GM20000 (cell line): ENCODE measurements at places on chromosomes 2 and 18.

DNA sequence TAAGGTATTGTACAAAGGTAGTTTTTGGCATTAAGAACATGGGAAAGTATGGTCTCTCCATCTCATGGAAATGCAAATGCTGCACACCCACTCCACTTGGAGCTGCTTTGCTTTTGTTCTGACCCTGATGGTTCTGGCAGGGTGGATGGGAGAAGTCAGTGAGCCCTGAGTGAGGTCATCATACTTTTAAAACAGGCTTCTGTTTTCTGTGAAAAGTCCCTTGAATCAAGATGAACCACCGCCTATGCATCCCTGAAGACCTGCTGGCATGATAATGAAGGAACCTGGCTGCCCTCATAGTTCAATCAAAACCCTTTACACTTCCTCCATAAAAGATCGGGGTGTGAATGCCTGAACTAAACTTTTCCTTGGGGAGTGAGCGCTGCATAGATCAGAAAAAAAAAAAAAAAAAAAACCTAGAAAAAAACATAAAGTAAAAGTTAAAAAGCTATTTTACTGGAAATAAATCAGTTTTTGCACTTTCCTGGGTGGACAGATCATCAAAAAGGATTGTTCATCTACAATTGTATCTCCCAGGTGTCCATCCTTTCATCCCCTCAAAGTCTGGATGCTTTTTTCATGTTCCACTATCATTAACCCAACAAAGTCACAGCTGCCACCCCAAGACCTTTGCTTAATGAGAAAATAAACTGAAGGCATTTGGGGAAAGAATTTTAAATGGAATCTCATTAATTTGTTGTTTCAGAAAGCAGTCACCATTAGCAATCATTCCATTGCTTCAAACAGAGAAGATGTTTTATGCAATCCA, 728.1 kb upstream of the DDX18 start:
- no peak for DNase-seq

DNA sequence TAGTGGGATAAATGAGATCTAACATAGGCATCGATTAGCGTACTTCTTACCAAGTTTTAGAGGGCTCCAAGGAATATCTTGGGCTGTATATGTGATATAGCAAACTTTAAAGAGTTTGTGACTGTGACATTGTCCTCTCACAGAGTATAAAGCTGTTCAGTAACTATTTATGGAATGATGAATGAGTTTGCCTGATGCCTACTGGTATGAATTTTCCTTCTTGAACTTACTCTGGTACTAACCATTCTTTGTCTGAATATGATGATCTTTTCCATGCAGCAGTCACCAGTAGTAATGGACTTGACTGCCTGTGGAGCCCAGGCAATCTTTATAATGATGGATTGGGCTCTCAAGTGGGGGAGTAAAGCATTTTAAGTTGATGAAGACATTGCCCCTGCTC, 120.5 kb downstream of the PARD3B start:
- no peak for DNase-seq

GRCh38 chr2:10001586-10001985, 41.8 kb upstream of the KLF11 start:
- DNase-seq = no peak

- peak; percentile 16 for DNase-seq
Measured at GRCh38 chr2:200305797-200306195, 697 bp upstream of the SPATS2L start.

DNA sequence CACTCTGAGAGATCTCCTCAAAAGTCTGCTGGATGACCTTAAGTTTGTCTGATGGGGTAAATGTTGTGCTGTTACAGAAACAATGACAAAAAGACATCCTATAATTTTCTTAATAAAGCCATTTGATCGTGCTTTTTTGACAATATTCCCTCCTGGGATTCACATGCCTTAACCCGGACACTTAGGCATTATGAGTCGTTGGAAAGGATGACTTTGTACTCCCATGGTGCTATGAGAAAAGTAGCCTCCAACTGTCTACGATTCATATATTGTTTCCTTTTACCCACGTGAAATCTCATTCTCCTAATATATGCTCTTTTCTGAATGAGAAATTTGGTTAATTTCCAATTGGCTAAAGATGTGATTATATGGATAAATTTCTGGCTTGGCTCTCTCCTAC, 6.1 kb upstream of the MPP4 start:
- no peak for DNase-seq

GRCh38 chr2:187136646-187137045, 287.7 kb upstream of the ZSWIM2 start:
- DNase-seq = no peak

- DNase-seq = no peak
Measured at GRCh38 chr2:172181840-172182239, 79.1 kb upstream of the DLX2 start.

GRCh38 chr2:1781291-1782080, 37.2 kb upstream of the PXDN start:
- no peak for DNase-seq

GRCh38 chr2:19461504-19462255, 103.3 kb upstream of the OSR1 start:
- no peak for DNase-seq

DNA sequence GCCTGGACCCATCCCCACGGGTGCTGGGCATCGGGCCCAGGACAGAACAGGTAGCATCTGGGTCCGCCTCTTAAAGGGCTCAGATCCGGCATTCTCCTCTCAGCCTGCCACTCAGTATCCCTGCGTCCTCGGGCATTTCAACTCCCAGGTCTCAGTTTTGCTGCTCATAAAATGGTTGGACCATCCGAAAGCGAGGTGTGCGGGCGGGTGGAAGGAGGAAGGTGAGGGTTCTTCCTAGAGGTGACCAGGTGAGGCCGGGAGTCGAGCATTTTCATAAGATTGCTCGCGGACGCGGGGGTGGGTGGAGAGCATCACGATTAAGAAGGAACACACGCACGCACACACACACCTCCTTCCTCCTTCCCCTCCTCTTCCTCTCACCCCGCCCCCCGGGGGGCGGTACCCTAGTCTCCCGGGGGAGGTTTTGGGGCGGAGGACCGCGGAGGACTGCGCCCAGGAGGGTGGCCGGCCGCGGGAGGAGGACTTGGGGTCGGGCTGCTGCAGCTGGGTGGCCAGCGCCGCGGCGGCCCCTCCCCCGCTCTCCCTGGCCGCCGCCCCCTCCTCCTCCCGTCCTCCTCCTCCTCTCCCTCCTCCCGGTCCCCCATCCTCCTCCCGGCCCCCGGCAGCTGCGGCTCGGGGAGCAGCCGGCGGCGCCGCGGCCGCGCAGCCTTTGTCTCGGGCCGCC, 97.9 kb upstream of the GPR45 start:
- peak; percentile 45 for DNase-seq

- DNase-seq = no peak
Measured at GRCh38 chr2:221429741-221430491, 142.2 kb downstream of the EPHA4 start.

- no peak for DNase-seq
Measured at GRCh38 chr2:55879976-55880375, 43.6 kb downstream of the EFEMP1 start.

DNA sequence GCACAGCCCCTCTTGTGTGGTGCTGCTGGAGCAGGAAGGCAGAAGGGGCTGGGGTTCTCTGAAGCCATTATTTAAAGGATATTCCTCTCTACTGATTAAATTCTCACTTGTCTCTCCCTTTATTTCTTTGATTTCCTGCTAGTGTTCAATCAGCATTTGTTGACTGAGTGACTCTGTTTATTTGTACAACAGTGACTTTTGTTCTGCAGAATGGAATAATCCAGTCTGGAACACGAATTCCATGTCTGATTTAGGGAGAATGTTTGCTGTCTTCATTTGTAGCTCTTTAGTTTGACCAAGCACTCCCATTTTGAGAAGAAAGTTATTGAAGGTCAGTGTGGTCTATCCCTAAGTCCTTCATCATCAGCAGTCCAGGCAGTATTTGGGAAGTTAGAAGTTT, 141.2 kb downstream of the SETBP1 start:
- DNase-seq = no peak

- no peak for DNase-seq
Measured at GRCh38 chr2:239559417-239560261, 158.8 kb upstream of the HDAC4 start.

DNA sequence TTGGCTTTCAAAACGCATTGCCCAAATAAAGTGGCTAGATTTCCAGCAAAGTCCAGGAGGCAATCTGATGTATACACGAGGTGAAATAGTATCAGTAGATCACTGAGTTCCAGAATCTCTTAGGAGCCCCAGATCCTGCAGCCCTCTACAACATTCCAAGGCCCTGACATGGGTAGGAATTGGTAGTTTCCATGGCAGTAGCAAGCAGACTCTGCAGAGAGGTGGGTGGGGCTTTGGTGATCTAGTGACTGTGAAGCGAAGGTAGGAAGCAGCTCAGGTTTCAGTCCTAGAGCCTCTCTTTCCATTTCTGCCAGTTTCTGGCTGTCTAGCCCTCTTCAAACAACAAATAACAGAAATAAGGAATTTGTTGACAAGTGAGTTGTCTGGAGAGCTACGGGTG, 13.8 kb upstream of the SGPP2 start:
- no peak for DNase-seq

DNA sequence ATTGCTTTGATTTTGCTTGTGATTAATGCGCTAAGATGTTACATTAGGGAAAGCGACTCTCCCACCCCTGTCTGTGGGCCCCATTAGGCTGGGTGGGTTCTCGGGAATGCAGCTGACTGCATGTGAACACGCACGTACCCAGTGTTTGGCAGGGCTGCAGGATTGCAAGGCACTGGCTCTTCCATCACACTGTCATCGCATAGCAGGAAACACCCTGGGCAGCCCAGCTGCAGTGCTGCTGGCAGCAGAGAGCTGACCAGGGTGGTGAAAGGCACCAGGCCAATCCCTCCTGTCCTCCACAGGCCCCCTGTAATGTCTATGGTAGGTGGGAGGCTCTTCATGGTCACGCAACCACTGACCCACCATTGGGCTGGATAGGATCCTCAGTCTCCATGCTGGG, 34.4 kb upstream of the FZD7 start:
- DNase-seq = no peak

- DNase-seq = no peak
Measured at GRCh38 chr2:183117226-183117625, 7.0 kb upstream of the NUP35 start.

DNA sequence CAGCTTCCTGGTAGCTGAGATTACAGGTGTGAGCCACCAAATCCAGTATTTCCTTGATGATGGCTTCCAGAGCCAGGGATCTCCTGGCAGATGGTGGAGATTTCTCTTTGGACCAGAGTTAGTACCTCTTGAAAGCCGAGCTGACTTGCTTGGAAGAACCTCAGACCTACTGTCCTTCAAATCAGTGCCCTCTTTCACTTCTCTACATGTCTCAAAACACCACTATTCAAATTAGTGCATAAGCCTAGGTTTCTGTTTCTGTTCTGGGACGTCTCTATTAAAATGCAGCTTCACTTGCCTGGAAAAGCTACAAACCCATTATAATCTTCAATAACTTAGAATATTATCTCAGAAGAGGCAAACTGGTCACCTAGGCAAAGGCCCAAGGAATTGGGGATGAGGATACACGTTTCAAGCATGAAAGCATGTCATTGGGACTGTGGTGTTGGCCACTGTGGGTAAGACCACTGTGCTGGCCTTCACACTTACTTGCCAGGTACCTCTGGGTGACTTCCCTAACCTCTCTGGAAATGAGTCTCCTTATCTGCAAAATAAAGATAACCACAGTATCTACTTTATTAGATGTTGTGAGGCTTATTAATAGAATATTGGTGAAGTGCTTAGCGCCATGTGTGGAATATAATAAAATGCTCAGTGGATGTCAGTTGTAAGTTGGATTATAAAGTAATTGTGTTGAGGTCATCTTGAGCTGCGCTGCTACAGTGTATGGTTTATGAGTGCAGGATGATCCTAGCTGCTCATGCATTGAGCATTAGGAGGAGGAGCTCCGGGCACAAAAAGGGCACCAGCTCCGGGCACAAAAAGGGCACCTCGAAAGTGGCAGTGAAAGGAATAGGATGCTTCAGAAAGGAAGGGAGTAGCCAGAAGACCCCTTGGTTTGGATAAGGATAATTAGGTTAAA, 84.5 kb downstream of the DOCK10 start:
- DNase-seq = peak; percentile 62

- no peak for DNase-seq
Measured at GRCh38 chr2:143629340-143629739, 500.1 kb downstream of the ARHGAP15 start.

DNA sequence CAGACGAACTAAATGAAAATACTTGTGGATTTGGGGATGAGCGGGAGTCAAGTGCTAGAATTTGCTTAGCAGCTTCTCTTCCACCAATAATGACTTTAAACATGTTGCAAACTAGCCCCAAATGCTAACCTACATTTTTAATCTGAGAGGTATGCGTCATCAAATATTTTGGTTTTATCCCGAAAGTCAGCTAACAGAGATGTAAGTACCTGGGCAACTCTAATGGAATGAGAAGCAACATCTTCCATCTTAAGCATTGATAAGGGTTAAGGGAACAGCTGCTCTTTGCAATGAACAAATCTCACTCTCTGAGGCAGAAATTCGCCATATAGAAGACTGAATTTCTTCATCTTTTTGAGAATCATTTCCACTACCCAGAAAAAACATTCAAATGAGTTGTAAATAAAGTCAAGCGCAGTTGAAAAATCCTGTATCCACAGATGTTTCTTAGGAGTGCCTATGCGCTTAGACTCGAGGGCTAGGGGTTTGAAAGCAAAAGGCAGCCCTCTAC, 926 bp upstream of the YPEL5 start:
- DNase-seq = no peak

GRCh38 chr2:204277226-204277625, 268.0 kb upstream of the PARD3B start:
- DNase-seq = no peak

- no peak for DNase-seq
Measured at GRCh38 chr2:200243441-200243840, 63.1 kb upstream of the SPATS2L start.

DNA sequence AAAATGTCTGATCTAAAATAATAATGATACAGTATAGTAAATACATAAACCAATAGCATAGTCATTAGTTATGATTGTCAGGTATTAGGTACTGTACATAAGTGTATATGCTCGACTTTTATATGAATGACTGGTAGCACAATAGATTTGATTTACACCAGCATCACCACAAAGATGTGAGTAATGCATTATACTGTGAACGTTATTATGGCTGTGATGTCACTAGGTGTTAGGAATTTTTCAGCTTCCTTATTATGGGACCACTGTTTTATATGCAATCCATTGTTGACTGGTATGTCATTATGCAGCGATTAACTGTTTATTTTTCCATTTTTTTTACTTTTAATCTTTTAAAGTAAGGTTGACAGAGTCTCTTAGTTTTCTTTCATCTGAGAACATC, 23.7 kb downstream of the ATP9B start:
- no peak for DNase-seq

DNA sequence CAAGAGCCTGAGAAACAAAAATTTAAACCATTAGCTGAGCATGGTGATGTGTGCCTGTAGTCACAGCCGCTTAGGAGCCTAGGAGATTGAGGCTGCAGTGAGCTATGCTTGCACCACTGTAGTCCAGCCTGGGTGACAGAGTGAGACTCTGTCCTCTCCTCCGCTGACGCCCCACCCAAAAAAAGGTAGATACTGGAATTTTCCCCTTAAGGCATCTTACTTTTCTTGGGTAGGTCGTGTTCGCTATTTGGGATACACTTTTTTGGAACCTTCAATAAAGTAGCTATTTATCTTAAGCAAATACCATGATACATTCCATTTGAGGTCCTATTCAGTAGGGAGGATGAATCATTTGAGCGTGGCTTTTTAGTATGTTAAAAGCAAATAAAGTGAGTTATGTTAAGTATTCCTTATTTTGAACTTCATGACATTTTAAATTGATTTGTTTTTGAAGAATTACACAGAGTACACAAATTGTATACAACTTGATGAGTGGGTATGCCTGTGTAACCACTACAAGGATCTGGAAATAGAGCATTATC, 38.7 kb downstream of the RALBP1 start:
- DNase-seq = no peak
